Nephron progenitor cell (in vitro differentiated cells): ENCODE measurements at places on chromosomes 6 and 20.

DNA sequence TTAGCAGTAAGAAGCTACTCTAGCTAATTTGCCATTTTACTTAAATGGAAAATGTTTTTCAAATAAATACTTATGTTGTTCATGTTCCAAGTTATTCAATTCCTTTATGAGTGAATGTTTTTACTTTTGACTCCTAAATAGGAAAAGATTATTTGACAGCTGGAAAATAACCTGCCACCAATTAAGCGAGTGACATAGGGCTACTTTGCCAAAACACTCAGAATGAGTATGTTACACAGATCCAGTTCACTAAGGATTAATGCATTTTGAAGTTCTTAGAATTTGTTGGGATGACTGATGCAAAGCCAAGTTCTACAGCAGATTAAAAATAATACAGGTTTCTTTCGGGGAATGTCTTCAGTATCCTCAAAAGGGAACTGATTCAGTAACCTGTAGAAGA, 144.4 kb downstream of the ADGRG6 start:
- no peak for DNase-seq

DNA sequence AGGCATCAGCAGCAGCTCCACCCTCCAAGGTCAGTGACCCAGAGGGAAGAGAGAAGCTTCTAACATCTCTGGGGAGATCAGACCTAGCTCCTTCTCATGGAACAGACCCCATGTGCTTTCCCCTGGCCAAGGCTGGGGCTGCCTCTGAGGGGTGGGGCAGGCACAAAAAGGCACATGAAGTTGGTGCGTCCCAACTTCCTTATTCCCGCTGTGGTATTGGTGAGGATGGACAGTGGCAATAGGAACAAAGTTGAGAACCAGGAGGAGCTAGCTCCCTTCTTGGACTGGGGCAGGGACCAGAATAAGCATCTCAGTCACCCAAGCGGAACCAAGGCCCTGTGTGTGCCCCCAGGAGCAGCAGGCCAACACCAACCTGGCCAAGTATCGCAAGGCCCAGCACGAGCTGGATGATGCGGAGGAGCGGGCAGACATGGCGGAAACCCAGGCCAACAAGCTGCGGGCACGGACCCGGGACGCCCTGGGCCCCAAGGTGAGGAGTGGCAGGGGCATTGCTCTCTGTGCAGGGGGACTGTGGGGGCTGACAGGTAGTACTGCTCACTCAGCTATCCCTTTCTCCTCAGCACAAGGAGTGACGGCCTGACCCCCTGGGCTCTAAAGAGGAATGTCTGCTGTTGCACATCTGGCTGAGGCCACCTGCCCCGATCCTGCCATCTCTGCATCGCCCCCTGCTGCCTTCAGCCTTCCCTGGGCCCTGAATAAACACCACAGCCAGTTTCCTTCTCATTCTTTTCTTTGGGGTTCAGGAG, 46.1 kb downstream of the MYH7B start:
- DNase-seq = no peak

DNA sequence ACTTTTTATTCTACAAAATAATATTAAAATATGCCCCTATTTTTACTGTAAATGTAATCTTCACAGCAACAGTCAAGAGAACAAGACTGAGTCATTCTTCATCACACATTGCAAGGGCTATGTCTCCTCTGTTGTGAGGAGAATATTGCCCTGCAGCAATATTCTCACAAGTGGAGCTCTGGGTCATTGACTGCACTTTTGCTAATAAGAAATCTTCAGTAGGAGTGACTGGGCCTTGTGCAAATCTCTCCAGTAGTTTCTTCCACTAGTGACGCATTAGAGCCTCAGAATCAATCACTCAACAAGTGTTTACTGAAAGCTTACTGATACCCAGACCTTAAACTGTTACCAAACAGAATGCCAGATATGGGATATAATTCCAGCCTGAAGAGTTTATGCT, 49.1 kb downstream of the LAMA2 start:
- DNase-seq = no peak

DNA sequence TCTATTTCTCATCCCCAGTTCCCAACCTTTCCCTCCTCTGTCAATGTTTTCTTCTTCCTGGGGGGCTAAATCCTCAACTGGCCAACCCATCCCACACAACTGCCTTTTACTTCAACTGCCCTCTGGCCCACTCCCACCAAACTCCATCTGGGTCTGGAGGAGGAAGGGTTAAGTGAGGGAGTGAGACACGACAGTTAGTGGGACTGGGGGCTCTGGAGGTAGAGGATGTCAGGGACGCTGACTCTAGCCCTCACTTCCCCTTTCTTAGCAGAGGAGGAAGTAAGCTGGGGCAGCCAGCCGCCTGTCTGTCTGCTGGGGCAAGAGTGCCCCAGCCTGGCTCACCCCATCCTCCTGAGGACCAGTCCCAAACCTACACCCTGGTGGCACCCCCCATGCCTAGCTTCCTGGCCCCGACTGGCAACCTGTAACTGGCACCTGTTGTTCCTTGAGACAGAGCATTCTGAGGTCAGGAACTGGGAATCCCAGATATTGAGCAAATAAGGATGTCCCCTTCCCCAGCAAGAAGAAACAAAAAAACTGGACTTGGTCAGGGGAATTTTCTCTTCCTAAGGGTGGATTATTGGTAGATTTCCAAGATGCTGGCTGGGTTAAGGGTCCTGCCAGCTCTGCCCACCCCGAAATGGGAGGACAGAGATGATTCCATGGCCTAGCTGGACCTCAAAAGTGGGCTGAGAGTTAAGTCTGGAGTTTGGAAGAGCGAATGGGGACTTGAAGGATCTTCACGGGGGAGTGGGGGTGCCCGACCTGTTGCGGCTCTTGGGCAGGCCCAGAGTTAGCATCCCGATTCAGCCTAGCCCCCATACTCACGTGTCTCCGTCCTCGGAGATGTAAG, 971 bp downstream of the NFKBIE start:
- no peak for DNase-seq

- DNase-seq = no peak
Observed at GRCh38 chr6:36374972-36375371, 12.5 kb downstream of the ETV7 start.

- no peak for DNase-seq
Observed at GRCh38 chr6:155936127-155936526, 480.5 kb upstream of the NOX3 start.

GRCh38 chr20:62639765-62640164, 2.5 kb upstream of the SLCO4A1 start:
- DNase-seq = no peak

GRCh38 chr6:73177221-73177944, 47.9 kb downstream of the KHDC1L start:
- no peak for DNase-seq

DNA sequence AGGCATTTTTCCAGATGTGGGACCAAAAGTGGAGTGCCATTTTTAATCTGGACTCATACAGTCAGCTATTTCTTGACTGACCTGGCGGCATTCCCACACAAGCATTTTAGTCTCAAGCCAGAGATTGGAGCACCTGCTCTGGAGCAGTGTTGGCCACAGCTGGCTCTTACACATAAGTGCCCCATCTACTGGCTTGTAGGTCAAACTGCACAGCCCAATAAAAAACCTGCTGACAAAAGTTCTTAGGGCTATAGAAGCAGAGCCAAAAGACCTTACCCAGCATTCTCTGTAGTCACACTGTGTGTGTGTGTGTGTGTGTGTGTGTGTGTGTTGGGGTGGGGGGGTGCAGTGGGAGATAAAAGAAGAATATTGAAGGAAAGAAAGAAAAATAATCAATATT, 38.6 kb upstream of the SENP6 start:
- DNase-seq = peak; percentile 6

DNA sequence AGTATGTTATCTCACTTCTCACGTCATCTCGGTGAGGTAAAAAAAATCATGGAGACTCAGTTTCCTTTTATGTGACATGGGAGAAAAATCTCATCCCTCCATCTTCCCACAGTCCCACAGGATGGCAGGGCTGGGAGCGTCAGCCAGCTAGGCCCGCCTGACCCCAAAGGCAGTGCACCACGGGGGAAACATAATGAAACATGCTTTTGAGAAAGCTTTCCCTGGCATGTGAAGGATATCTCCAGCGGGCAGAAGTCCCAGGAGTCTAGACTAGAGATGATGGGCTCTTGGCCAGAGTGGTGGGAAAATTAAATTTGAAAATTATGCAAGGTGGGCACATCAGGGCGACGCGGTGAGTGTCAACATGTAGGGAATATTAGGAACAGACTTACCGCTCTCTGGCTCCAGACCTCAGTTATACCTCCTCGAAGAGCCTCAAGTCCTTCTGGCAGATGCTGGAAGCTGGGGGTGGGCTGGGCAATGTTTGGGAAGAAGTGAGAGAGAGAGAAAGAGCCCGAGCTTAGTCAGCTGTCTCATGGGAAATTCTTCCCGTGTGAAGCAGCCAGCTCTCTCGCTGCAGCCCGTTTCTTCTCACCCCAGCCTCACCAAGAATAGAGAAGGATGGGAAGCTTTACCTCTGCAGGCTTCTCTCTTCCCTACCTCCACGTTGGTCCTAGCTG, 52.3 kb downstream of the MOCS1 start:
- DNase-seq = no peak

GRCh38 chr6:145498425-145498824, 236.9 kb downstream of the EPM2A start:
- DNase-seq = no peak

DNA sequence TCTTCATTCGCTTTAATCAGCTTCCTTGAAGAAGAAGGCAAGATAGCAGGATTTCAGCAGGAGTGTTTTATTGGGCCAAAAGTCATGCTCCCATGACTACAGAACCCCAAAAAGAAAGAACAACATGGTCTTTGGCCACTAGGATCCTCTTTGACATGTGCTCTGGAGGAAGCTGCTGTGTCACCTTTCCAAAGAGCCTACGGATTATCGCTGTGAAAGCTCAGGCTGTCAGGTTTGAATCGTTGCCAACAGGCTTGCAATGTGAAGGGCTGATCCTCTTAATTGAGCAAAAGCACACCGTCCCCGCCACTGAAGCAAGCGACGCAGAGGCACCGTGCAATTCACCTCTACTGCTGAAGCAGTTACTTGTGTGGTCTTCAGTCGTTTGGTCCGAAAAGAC, 29.0 kb downstream of the MYLIP start:
- no peak for DNase-seq

DNA sequence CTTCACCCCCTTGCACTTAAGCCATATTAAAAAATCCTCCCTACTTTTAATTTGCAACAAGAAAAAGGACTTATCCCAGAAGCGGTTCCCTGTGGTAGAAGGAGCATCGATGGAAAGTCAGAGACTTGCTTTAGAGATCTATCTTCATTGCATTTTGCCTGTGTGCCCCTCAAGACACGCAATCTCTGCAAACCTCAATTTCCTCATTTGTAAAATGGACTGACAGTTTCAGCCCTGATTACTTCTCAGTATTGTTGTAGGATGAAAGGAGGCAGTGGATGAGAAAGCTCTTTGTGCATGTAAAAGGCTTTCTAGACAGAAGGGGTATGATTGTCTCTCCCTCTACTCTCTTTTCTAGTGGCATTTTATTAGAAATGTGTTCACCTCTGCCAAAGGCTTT, 410.2 kb downstream of the CDC5L start:
- DNase-seq = no peak

DNA sequence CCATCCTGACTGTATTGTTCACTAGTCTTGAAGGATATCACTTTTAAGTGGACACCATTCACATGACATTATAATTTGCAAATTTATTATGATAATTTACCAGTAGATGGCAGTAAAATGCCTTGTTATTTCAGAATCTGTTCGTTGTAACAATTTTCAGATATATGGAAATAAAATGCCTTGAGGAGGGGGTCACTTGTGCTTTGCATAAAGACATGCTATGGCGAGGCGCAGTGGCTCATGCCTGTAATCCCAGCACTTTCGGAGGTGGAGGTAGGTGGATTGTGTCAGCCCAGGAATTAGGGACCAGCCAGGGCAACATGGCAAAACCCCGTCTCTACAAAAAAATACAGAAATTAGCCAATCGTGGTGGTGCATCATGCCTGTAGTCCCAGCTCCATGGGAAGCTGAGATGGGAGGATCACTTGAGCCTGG, 9.0 kb upstream of the NCOA6 start:
- no peak for DNase-seq

DNA sequence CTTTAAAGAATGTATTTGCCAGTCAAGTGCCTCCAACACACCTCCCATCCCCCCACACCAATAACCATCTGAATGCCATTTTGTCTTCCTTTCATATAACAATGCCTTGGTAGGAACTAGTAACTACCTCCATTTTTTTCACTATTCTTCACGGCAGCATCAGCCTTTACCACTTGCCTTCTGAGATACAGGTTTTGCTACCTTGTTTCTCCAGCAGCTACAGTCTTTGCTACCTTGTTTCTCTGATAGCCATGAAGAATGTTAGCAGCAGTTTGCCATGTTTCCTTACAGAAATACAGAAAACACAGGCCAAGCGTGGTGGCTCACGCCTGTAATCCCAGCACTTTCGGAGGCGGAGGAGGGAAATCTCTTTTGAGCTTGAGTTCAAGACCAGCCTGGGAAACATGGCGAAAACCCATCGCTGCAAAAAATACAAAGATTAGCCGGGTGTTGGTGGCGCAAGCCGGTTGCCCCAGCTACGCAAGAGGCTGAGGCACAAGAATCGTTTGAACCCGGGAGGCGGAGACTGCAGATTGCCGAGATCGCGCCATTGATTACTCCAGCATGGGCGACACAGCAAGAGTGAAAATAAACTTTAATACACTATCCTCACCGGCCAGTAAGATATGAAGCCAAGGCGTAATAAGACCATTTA, 100.9 kb downstream of the HFE start:
- no peak for DNase-seq
